ENCODE measurements at places on chromosomes 5 and 9.

DNA sequence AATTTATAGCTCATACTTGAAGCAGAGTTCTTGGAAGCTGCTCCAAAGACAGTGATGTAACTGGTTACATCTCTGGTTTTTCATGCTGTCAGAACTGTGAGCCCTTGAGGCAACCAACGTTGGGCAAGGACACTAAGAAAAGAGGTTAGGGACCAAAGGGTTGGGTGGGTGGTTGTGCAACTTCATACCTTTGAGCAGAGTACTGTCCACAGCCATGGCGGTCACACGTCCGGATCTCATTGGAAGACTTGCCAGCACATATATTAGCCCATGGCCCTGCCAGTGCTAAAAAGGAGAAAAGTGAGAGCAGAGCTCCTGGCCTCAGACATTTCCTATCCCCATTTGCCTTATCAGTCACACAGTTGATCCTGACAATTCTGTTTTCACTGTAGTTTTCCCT lies 2.1 kb downstream of the LECT2 start:
- DNase-seq, result no peak

- DNase-seq, result no peak
Observed at GRCh38 chr5:39876146-39876545, 451.4 kb upstream of the DAB2 start.

GRCh38 chr5:163867324-163867723 lies 361.9 kb downstream of the MAT2B start:
- DNase-seq, result no peak

GRCh38 chr5:79503794-79504495 lies 10.0 kb downstream of the HOMER1 start:
- DNase-seq, result no peak

DNA sequence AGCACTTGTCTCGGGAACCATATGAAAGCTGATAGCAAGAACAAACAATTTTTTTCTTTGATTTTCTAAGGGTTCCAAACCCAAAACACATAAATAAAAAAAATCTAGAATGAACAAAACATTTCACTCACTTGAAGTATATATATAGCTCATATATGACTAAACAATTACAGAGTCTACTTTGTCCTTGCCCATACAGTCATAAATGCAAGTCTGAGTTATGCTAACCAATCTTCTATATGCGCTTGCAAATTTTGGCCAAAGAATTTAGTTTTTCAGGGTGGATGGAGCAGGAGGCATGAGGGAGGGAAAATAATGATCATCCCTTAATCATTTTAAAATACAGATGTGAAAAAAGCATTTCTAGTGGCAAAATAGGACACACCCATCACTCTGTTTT lies 370.1 kb downstream of the BNC2 start:
- DNase-seq, result no peak

GRCh38 chr9:127153501-127153900 lies 31.1 kb upstream of the ANGPTL2 start:
- no peak for DNase-seq

- no peak for DNase-seq
Observed at GRCh38 chr5:95857185-95857945, 34.8 kb upstream of the GLRX start.

DNA sequence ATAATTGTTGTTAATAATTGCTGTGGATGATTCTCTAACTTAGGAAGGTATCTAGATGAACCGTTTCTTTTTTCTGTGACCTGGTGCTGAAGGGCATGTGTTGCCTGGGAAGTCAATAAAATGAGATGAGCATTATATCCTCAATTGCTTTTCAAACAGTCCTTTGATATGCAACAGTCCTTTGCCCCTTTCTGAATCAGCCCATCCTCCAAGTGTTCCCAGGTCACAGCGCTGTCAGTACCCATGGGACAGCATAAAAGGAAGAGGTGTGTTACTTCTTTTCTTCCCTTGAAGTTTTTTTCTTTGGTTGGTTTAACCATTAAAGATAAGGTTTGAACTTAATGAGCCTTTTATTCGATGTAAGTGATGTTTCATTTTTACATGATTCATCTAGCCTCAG lies 651.8 kb downstream of the SEMA5A start:
- DNase-seq, result no peak

DNA sequence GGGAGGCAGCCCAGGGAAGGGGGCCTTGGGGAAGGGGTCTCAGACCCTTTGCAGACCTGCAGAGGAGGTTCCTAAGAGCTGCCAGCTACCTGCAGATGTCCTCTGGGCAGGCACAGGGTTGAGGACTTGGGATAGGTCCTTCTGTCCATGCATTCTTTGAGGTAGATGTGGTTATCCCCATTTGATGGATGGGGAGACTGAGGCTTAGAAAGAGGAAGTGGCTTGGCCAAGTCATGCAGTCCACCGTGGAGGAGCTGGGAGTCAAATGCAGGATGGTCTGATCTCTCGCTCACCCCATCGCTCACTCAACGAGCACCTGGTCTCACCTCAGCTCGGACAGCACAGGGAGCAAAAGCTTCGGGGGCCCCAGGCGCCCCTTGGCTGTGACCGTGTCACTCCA lies 20.2 kb downstream of the ADAMTSL2 start:
- no peak for DNase-seq

GRCh38 chr5:123086376-123087055 lies 2.5 kb upstream of the PRDM6 start:
- no peak for DNase-seq

DNA sequence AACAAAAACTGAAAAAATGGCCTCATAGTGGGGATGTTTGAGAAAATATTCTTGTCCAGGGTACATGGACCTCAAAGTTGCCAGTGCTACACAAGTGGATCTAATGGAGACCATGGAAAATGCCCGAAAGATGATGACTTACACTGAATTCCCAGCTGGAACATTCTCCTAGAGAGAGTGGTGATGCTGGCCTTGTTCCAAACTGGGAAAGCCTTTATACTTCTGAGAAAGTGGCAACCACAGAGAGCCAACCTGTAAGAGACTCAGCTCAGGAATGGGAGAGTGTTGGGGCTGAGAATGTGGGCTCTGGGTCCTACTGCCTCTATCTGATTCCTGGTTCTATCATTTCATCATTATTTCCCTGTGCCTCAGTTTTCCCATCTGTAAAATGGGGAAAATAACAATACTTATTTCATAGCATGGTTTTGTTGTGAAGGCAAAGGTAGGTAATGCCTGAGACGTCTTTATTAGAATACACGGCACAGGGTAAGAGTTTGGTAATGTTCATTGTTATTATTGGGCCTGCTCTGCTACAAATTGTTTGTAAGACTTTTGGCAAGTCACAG lies 229.0 kb upstream of the PANK3 start:
- DNase-seq, result no peak
